ENCODE measurements at places on chromosomes 4 and X.

DNA sequence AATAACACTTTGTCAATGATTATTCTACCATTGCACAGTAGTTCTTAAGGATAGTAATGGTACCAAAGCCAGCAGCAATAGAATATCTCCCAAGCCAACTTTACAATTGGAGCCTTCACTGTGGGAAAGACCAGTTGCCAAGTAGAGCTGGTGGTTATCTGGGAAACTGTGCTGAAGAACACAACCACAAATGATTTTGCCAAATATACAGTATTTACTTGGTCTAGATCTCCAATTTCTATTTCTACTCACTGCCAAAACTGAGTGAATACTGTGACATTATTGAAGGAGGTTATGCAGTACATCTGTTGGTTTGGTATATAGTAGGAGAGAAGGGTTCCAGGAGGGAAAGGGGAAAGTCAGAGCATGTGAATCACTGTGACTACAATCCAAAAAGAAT, 3.8 kb downstream of the TET2 start:
- no peak for DNase-seq

DNA sequence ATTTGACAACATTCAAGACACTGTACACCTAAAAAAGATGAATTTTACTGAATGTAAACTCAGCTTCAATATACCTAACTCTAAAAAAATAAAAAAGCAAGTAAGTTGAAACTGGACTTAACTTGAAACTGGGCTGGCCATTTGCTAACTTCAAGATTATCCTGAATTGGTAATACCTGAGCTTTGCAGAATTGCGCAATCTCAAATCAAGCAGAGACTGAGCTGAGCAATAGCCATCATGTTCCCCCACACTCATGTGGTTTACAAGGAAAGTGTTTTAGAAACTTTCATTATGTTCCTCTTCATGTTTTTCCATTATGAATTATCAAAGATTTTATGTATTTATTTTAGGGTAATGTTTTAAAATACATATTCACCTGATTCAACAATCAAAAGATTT, 38.7 kb downstream of the ANXA5 start:
- DNase-seq, result no peak

DNA sequence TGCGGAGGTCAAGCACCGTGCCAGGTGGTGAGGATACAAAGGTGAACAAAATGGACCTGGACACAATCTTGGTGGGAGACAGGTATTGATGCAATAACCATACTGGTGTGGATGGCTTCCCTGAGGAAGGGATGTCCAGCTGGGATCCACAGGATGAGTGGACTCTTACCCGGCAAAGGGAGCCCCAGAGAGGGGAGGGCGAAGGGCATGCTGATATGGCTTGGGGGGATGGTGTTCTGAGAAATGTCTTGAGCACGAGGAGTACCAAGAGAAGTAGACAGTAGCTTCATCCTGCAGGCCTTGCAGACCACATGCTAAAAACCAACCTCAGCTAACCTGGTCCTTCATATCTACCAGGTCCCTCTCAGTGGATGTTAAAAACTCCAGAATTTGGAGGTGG, 220.8 kb downstream of the NWD2 start:
- DNase-seq, result no peak

DNA sequence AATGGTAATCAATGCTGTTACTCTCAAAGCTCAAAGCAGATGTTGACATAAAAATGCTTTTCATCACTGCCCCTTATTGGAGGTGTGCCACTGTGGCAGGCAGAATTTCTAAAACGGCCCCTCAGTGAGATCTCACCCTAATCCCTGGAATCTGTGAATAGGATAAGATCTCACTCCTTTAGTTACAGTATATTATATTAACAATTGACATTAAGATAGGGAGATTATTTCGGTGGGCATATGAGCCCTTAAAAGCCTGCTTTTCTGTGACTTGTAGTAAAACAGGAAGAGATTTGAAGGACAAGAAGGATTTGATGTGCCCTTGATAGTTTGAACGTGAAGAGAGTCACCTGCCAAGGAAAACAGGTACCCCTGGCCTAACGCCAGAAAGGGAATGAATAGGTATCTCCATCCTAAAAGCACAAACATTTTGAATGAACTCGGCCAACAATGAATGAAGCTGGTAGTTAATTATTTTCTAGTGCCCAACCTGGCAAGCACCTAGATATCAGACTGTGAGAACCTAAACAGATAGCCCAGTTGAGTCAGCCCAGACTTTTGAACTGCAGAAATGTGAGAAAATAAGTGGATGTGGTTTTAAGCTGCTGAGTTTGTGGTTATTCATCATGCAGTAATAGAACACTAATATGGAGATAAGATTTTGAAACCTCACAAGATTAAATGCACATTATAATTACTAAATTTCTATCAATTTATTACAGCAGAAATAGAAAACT, 881.6 kb downstream of the PCDH18 start:
- no peak for DNase-seq

DNA sequence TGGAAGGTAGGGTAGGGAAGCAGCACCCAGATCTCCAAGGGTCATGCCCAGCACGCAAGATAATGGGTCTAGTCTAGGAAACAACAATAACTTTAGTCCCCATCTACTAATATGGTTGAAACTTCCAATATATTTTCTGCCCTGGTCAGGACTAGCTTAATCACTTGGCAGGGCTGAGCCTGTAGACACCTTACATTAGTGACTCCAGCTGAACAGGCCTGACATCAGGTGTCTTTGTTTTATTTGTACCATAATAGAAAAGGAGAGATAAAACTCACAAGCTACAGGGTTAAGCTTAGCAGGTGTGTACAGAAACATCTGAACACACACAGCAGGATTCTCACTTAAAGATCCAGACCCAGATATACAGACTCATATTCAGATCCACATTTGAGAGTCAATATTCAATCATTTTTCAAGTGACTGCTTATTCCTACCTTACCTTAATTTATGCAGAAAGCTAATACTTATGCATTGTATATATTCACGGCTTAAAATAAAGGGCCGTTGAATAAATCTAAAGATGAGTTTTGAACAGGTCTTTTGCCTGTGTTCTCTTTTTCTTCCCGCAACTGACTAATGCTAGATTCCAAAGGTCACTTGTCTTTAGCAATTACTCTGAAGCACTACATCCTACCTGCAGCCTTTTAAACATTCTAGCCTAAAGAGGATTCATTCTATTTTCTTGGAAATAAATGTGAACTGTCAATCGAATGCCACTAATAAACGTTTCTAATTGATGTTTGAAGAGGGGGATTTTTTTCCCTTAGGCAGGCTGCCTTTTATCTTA, 745.3 kb downstream of the RPA4 start:
- DNase-seq, result no peak

DNA sequence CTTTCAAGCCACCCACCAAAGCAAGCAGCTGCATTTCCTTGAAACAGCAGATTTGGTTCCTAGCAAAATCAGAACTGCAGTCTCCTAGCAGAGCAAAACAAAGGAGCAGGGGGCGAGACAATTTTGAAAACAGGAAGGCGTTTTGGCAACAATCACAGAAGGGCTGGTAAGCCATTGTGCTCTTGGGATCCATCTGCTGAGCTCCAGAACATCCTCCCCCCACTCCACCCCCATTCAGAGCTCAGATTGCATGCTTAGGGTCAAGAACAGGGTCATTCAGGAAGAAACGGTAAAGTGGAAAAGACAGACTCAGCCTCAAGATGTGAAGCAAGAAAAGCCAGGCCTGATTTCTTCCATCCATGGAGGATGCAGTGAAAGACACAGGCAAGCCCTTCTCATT, 7.6 kb upstream of the PCDH19 start:
- DNase-seq, result no peak

- no peak for DNase-seq
These were observed 118.4 kb downstream of the AFF1 start for GRCh38 chr4:87053176-87053658.

- DNase-seq, result no peak
These were observed 93.2 kb downstream of the IL1RAPL2 start for GRCh38 chrX:104659005-104659744.

- no peak for DNase-seq
These were observed 2.9 kb downstream of the USP51 start for GRCh38 chrX:55486736-55487135.

DNA sequence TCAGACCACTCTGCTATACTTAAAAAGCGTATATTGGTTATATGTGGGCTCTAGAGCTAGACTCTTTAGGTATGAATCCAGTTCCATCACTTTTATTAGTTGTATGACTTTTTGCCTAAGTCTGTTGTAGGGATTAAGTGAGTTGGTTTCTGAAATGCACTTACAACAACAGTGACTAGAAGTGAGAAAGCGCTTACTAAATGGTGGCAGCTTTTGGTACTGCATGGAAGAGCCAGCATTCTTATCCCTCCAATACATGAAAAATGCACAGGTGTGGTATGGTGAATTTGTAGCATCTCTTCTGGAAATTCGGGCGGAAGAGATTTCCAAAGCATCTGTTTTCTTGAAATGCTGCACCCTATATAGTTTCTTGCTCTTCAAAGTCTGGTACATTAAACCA, 117.1 kb downstream of the SPANXA1 start:
- no peak for DNase-seq

- DNase-seq, result no peak
These were observed 85.4 kb downstream of the ADGRG4 start for GRCh38 chrX:136386173-136386572.

GRCh38 chr4:7798178-7798995, 141.3 kb downstream of the AFAP1 start:
- DNase-seq, result no peak

GRCh38 chrX:23633834-23634580, 33.3 kb upstream of the PRDX4 start:
- DNase-seq, result no peak

All from stimulated activated CD4-positive, alpha-beta T cell treated with anti-CD3 and anti-CD28 coated beads, Interleukin-4, amount 100 ng/mL, for 24 hours (primary cell).